ENCODE measurements at places on chromosomes 12 and 14. TPM values are rescaled to one million over a fixed set of nuclear protein-coding genes. Genes with fewer than 3 reads are reported as not detected.

The USP44 gene
- 7.0 TPM for polyA plus RNA-seq

The PLXNC1 gene
- polyA plus RNA-seq, result 15.1 TPM

The AQP2 gene
- polyA plus RNA-seq, result not detected

The HPD gene
- 0.55 TPM for polyA plus RNA-seq

The FAM161B gene
- 2.8 TPM for polyA plus RNA-seq

The REP15 gene
- 0.95 TPM for polyA plus RNA-seq

The KLRB1 gene
- not detected for polyA plus RNA-seq

The FGF23 gene
- not detected for polyA plus RNA-seq

DNA sequence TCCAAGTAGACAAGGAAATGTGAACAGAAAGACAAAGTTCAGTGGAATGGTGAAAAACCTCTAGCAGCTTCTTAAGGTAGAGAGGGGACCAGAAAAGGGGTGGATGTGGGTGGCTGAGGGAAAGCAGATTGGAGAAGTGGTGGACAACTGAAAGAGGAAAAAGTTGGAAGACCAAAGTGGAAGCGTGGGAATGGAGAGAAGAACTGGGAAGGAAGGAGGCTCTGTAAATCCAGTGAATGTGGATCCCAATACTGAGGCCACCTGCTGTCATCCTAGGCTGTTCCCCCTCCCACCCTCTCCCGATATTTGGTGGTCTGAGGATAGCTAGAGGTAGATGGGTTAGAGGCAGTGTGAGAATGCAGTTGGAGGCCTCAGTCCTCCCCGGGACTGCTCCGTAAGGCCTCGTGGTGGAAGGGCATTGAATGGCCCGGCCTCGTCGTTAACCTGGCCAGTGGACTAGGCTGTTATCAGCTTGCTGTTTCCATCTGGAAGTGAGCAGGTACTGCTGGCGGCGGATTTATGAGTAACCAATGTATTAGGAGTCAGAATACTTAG is 822 bp upstream of the POU6F1 start:
- peaks cover 4% of the 10 kb centered on the region for H3K4me1 ChIP-seq
- no peaks in the 10 kb centered on the region for H3K27me3 ChIP-seq
- no peaks in the 10 kb centered on the region for H3K36me3 ChIP-seq
- H3K4me3 ChIP-seq, result peak overlapping the region; percentile 60
- H3K27ac ChIP-seq, result peak overlapping the region; percentile 81
- no peak for DNase-seq

- H3K27me3 ChIP-seq, result no peaks in the 10 kb centered on the region
- no peaks in the 10 kb centered on the region for H3K4me1 ChIP-seq
- no peak for DNase-seq
Measured at GRCh38 chr12:9928607-9929006, 3.6 kb downstream of the CLEC2A start.

DNA sequence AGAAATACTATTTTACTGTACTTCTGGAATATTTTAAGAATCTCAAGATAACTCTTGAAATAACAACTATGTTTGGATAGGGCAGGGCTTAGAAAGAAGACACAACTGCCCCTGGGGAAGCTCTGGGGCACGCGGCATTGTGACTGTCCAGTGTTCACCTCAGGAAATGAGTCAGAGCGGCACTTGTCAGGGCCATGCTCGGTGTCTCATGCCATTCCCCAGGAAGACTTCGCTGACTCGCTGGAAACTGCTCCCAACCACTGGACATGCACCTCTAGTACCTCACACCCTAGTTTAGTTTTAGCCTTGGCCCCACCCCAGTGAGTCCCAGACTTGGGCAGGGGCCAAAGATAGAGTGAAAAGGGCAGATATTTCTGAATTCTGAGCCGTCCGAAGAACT is 192.0 kb downstream of the TTC7B start:
- no peak overlapping the region for H3K4me3 ChIP-seq
- no peaks in the 10 kb centered on the region for H3K27me3 ChIP-seq
- H3K4me1 ChIP-seq, result peaks cover 4% of the 10 kb centered on the region
- no peak overlapping the region for H3K27ac ChIP-seq

DNA sequence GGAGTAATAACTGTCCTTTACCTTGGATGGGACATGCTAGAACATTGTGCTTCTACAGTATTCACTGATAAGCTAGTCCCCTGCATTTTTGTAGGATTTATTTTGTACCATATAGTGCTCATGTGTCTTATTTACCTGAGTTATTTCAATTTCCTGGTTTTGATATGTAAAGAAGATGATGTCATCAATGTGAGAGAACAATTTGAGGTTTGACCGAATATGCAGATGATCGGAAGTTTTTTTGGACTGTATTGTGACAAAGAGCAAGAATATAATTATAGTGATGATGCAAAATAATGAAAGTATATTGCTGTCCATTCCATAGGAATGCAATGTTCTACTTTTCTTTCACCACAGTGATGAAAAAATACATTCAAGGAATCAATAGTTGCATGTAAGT is 114.8 kb downstream of the RERGL start:
- H3K27me3 ChIP-seq, result no peaks in the 10 kb centered on the region
- H3K27ac ChIP-seq, result no peak overlapping the region
- no peak for DNase-seq
- no peaks in the 10 kb centered on the region for H3K36me3 ChIP-seq
- H3K4me1 ChIP-seq, result no peaks in the 10 kb centered on the region

- no peak for DNase-seq
- no peak overlapping the region for H3K4me3 ChIP-seq
- peaks cover 11% of the 10 kb centered on the region for H3K36me3 ChIP-seq
- H3K4me1 ChIP-seq, result no peaks in the 10 kb centered on the region
- H3K27ac ChIP-seq, result no peak overlapping the region
Measured at GRCh38 chr12:112166051-112167015, 41.0 kb downstream of the TRAFD1 start.

GRCh38 chr12:12403264-12404248 is 46.7 kb downstream of the BORCS5 start:
- H3K4me3 ChIP-seq, result no peak overlapping the region
- no peak overlapping the region for H3K27ac ChIP-seq
- no peak for DNase-seq
- H3K36me3 ChIP-seq, result no peaks in the 10 kb centered on the region
- H3K4me1 ChIP-seq, result peaks cover 5% of the 10 kb centered on the region

- DNase-seq, result no peak
- H3K27me3 ChIP-seq, result no peaks in the 10 kb centered on the region
- H3K4me3 ChIP-seq, result no peak overlapping the region
- no peak overlapping the region for H3K27ac ChIP-seq
- no peaks in the 10 kb centered on the region for H3K36me3 ChIP-seq
Measured at GRCh38 chr12:89339526-89339925, 12.8 kb downstream of the DUSP6 start.

DNA sequence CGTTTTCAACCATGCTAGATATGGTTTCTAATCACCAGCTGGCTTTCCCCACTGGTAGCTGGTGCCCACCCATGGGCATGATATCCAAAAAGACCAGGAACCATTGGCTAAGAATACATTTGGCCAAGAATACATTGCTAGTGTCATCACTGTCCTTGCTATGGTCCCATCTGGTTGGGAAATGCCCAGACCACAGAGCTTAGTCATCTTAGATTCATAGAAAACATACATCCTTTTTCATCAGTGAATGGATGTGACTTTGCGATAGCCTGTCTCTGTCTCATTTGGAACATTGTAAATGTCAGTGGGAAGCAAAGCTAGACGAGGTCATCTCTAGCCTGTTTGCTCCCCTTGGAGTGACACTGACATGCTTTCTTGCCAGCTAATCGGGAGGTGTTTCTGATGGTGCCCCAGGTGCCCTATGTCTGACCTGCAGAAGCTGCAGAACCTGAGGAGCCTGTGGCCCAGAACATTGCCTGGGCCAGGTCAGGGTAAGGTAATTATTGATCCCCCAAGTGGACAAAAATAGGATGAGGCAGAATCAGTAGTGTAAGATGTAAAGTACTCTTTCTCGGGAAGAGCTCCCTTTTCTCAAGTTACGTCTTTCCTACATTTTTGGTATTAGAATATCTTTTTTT is 194.8 kb downstream of the SLC41A2 start:
- no peak overlapping the region for H3K27ac ChIP-seq
- H3K4me1 ChIP-seq, result peaks cover 5% of the 10 kb centered on the region
- DNase-seq, result peak; percentile 23
- H3K27me3 ChIP-seq, result no peaks in the 10 kb centered on the region

- no peak overlapping the region for H3K4me3 ChIP-seq
- H3K4me1 ChIP-seq, result no peaks in the 10 kb centered on the region
- peak; percentile 90 for DNase-seq
- no peaks in the 10 kb centered on the region for H3K27me3 ChIP-seq
- no peaks in the 10 kb centered on the region for H3K36me3 ChIP-seq
Measured at GRCh38 chr12:15584366-15585041, 204.7 kb downstream of the EPS8 start.

DNA sequence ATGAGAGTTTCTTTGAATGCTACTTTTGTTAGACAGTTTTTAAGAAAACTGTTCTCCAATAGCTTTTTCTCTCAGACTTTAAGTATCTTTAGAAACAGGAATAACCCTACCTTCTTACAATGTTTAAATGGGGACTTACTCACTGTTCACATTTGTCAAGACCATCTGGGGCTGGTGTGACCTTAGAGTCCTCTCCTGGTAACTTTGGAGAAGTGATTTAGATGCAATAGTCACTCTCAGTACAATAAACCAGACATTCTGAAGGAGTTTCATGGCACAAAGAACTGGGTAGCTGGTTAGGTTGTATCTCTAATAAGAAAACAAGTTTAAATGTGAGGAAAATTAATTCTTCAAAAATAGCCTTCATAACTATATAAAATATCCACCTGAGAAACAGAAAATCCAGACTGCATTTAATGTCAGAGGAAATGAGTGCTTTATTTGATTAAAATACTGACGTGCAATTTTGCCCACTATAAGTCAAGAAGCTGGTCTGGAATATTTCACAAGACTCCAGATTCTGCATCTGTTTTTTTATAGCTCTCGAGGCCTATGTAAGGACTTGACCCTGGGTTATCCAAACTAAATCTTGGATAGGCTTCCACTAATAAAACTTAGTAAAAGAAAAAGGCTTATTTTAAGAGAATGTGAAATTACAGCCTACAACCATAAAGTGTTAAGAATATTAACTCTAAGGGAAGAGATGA is 108.7 kb downstream of the PTGER2 start:
- H3K27ac ChIP-seq, result no peak overlapping the region
- H3K36me3 ChIP-seq, result no peaks in the 10 kb centered on the region
- H3K4me1 ChIP-seq, result no peaks in the 10 kb centered on the region
- peak; percentile 49 for DNase-seq
- no peak overlapping the region for H3K4me3 ChIP-seq

DNA sequence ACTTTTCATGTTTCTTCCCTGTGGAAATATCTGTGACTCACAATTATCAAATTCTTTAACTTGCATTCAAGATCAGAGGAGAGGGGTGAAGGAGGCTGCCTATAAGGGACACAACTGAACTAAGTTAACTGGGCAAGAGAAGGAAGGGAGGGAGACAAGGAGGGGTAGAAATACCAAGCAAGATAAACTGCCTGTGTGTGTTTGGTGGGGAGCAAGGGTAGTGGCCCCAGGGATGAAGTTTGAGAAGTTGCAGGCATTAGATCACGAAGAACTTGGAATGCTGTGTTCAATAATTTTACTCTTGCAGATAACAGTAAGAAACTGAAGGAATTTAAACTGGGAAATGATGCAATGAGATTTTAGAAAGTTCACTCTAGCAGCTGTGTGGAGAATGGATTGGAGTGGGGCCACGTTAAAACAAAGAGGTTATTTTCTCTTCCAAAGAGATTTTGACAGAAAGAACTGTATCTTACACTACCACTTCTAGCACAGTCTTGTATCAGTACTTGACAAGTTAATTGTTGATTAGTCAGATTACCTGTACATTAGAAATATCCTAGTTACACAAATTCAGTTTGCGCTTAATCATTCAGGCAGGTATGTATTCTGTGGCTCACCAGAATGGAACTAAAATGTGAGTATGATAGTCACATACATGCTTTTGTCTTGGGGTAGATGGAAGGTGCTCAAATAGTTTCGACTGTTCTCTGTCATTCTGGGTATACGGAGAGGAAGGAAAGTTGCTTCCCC is 7.4 kb downstream of the PKP2 start:
- DNase-seq, result no peak
- H3K4me1 ChIP-seq, result no peaks in the 10 kb centered on the region
- H3K27ac ChIP-seq, result no peak overlapping the region

GRCh38 chr12:64840119-64840518 is 15.7 kb downstream of the TBC1D30 start:
- no peak overlapping the region for H3K4me3 ChIP-seq
- DNase-seq, result no peak
- no peaks in the 10 kb centered on the region for H3K4me1 ChIP-seq
- peaks cover 4% of the 10 kb centered on the region for H3K27me3 ChIP-seq
- H3K27ac ChIP-seq, result no peak overlapping the region

DNA sequence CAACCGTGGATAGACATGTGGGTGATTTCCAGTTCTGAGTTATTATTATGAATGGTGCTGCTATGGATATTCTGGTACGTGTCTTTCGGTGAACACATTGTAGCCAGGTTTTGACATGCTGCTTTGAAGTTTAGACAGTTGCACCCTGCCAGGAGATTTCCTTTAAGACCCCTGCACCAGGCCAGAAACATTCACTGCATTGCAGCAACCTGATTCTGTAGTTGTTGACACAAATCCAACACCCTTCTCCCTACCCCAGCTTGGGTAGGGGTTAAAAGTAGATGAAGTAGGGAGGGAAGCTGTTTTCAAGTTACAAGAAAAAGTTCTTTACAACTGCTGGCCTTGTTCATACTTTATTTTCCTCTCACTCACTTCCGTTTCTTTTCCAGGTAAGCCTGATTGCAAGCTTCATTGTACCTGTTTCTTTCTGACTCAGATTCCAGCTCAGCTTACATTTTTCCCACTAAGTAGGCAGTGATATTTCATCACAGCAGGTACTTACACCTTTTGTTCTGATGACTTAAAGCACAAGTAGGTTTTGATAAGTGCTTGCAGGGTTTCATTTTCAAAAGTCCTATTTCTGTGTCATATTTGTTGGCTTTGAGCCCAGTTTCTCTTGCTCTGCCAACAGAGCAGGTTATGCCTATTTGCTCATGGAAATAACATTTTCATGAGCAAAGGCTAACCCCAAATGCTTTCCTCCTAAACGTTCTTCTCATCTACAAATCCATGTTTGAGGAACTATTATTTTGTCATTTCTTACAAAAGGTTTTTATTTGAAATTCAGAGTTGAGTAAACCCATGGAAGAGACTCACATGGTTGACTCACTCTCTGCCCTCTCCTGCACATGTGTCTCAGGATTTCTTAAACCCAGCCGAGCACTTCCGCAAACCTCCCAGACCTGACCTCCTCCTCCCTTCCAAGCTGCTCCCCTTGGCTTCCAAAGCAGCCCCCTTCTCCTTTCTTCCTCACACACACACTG is 12.1 kb upstream of the LTA4H start:
- peaks cover 8% of the 10 kb centered on the region for H3K4me1 ChIP-seq
- no peaks in the 10 kb centered on the region for H3K36me3 ChIP-seq
- DNase-seq, result peak; percentile 66
- H3K4me3 ChIP-seq, result no peak overlapping the region
- no peaks in the 10 kb centered on the region for H3K27me3 ChIP-seq

- H3K36me3 ChIP-seq, result no peaks in the 10 kb centered on the region
- H3K27ac ChIP-seq, result no peak overlapping the region
- DNase-seq, result peak; percentile 72
- H3K27me3 ChIP-seq, result no peaks in the 10 kb centered on the region
Measured at GRCh38 chr14:80996049-80996901, 40.9 kb downstream of the TSHR start.

All from fibroblast of lung (primary cell).